Uterus (tissue), 4 donors: ENCODE measurements at places on chromosomes 6 and 20. TPM values are rescaled to one million over a fixed set of nuclear protein-coding genes. Genes with fewer than 3 reads are reported as not detected.

DNA sequence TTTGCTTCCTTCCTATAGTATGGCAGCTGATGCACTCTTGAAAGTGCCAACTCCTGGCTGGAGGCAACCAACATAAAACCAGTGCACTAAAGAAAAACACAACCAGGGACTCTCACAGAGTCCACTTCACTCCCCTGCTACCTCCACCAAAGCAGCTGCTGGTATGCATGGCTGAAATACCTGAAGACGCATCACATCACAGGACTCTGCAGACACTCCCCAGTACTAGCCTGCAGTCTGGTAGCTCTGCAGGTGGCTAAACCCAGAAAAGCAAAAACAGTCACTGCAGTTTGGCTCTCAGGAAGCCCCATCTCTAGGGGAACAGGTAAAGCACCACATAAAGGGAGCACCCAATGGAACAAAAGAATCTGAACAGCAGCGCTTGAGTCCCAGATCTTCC lies 473.0 kb upstream of the SPTLC3 start:
- no peaks in the 10 kb centered on the region for H3K4me1 ChIP-seq
- no peak overlapping the region for H3K4me3 ChIP-seq
- no peaks in the 10 kb centered on the region for H3K27me3 ChIP-seq
- H3K36me3 ChIP-seq = no peaks in the 10 kb centered on the region
- DNase-seq = no peak

- no peak for DNase-seq
- H3K4me1 ChIP-seq = no peaks in the 10 kb centered on the region
- no peaks in the 10 kb centered on the region for H3K27me3 ChIP-seq
- H3K27ac ChIP-seq = peak overlapping the region; percentile 89
- no peaks in the 10 kb centered on the region for H3K36me3 ChIP-seq
Measured at GRCh38 chr20:289693-290083, 862 bp downstream of the C20orf96 start.

GRCh38 chr6:38175786-38176185 lies 356.3 kb downstream of the ZFAND3 start:
- H3K4me3 ChIP-seq = no peak overlapping the region
- no peaks in the 10 kb centered on the region for H3K36me3 ChIP-seq
- no peak overlapping the region for H3K27ac ChIP-seq

DNA sequence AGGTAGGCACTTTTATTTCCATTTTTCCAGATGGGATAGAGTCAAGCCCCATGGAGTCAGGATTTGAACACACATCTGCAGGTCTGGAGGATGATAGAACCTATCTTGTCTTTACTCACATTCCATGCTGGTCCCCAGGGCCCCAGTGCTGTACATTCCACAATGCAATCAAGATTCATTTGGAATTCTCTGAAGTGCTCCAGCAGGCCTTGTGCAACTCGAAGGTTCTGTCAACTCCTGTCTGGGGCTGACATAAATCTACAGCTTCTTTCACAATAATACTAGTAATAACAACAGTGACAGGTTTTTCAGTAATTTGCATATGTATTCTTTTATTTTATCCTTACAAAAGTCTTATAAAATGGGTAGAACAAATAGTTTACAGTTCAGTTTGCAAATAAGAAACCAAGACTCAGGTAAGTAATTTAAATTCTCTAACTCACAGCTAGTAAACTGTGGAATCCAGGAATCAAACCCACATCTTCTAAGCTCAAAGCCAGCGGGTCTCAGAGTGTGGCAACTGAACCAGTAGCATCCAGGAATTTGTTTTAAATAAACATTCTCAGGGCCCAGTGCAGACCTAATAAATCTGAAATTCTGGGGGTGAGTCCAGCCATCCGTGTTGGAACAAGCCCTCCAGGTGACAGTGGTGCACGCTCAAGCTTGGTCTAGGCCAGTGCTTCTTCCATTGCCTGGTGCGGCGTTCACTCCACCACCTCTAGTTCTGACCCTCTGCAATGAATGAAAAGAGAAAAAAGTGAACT lies 137.0 kb upstream of the TNFAIP3 start:
- H3K27ac ChIP-seq = no peak overlapping the region
- no peak for DNase-seq
- no peaks in the 10 kb centered on the region for H3K4me1 ChIP-seq
- no peaks in the 10 kb centered on the region for H3K36me3 ChIP-seq
- H3K4me3 ChIP-seq = no peak overlapping the region
- no peaks in the 10 kb centered on the region for H3K27me3 ChIP-seq

GRCh38 chr6:26012061-26012460 lies 49.5 kb downstream of the TRIM38 start:
- H3K27ac ChIP-seq = no peak overlapping the region
- no peaks in the 10 kb centered on the region for H3K36me3 ChIP-seq
- DNase-seq = no peak
- H3K4me3 ChIP-seq = no peak overlapping the region
- no peaks in the 10 kb centered on the region for H3K27me3 ChIP-seq

DNA sequence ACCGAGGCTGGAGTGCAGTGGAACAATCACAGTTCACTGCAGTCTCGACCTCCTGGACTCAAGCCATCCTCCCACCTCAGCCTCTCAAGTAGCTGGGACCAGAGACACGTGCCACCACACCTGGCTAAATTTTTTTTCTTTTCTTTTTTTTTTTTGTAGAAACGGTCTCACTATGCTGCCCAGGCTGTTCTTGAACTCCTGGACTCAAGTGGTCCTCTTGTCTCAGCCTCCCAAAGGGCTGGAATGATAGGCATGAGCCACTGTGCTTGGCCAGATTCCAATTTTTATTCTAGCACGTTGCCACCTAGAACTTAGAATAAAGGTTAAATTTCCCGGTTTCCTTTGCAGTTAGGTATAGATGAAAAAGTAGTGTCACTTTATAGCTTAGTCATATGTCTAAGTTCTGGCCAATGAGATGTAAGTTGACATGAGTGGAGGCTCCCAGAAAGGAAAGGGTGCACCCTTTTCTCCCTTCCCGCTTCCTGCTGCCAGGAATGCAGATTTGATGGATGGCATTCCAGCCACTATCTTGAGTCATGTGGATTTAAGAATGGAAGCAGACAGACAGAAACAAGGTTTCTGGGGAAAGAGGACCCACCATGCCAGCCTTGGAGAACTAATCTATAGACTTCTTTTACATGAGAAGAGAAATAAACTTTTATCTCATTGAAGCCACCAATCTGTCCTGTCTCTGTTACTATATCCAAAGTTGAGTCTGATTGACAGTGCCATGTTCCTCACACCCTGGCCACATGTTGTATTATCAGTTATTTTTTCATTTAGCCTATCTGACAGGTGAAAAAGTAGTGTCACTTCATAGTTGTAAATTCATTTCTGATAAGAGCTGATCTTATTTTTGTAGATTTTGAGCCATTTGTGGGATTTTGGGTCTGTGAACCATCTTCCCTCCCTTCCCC lies 60.6 kb upstream of the NCOA3 start:
- no peak for DNase-seq
- no peaks in the 10 kb centered on the region for H3K27me3 ChIP-seq
- no peaks in the 10 kb centered on the region for H3K4me1 ChIP-seq
- H3K27ac ChIP-seq = no peak overlapping the region
- no peak overlapping the region for H3K4me3 ChIP-seq
- no peaks in the 10 kb centered on the region for H3K36me3 ChIP-seq

- H3K4me3 ChIP-seq = no peak overlapping the region
- no peak overlapping the region for H3K27ac ChIP-seq
- no peaks in the 10 kb centered on the region for H3K4me1 ChIP-seq
- no peaks in the 10 kb centered on the region for H3K27me3 ChIP-seq
- no peaks in the 10 kb centered on the region for H3K36me3 ChIP-seq
- DNase-seq = no peak
Measured at GRCh38 chr6:52500238-52501129, 76.4 kb downstream of the TRAM2 start.

DNA sequence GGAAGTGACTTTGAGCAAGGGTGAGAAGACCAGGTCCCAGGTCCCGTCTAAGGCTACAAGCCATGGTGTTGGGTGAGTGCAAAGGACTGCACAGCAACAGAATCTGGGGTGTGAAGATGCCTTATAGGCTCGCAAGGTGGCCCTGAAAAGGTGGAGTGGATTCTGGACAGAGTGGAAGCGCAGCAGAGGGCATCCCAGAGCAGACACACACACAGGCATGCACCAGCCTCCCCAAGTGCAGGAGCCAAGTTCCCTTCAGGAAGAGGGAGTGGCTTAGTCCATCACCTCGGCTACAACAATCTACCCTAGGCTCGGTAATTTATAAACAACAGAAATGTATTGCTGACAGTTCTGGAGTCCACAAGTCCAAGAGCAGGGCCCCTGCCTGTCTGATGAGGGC lies 180.1 kb upstream of the PDE10A start:
- no peaks in the 10 kb centered on the region for H3K27me3 ChIP-seq
- no peak for DNase-seq
- no peaks in the 10 kb centered on the region for H3K36me3 ChIP-seq
- peaks cover 6% of the 10 kb centered on the region for H3K4me1 ChIP-seq
- peak overlapping the region; percentile 71 for H3K27ac ChIP-seq

DNA sequence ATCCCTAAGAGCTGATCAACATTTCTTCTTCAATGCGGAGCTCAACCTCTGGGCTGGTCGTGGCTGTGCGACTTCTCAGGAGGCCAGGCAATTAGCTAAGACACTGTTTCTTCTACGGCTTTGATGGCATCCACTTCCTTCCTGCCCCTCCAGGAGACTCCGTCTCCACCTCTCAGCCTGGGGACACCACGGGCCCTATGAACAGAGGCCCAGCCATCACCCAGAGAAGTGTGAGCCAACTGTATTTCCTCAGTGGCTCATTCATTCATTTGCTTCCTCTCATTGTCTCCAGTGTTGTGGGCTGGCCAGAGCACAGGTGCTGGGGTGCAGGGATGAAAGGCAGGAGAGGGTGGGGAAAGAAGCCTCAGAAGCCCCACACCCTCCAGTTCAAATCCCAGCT lies 51.8 kb upstream of the APCDD1L start:
- H3K27ac ChIP-seq = no peak overlapping the region
- no peaks in the 10 kb centered on the region for H3K36me3 ChIP-seq
- no peak overlapping the region for H3K4me3 ChIP-seq
- H3K27me3 ChIP-seq = no peaks in the 10 kb centered on the region

DNA sequence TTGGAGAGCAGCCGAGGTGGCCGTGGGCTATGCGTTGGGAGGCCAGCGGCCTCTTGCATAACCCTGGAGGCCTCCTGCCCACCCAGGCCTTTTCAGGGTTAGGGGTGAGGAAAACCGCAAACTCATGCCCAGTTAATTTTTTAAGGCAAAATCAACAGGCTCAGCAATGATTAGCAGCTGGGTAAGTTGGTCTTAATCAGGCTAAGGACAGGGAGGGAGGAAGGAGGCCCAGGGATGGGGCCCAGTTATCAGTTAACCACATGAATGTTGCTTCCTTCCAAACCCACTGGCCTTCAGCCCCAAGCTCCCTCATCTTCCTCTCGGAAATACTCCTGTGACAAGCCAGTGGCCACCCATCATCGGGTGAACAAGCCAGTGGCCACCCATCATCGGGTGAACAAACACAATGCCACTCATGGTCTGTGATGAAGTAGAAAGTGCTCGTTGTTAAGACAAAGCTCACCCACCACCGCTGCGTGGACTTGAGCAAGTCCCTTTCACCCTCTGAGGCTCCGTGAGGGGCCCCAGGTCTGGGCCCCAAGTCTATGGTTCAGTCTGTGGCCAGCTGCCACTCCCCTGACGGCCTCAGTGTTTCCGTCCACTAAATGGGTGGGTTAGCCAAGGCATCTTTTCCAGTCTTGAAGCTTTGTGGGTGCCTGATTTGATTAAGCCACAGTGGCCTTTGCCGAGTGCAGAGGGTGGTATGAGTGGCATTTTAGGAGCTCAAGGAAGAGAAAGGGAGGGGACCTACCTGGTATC lies 39.4 kb downstream of the HNF4A start:
- no peaks in the 10 kb centered on the region for H3K27me3 ChIP-seq
- DNase-seq = no peak
- H3K36me3 ChIP-seq = no peaks in the 10 kb centered on the region
- H3K27ac ChIP-seq = no peak overlapping the region
- H3K4me1 ChIP-seq = no peaks in the 10 kb centered on the region
- H3K4me3 ChIP-seq = no peak overlapping the region

DNA sequence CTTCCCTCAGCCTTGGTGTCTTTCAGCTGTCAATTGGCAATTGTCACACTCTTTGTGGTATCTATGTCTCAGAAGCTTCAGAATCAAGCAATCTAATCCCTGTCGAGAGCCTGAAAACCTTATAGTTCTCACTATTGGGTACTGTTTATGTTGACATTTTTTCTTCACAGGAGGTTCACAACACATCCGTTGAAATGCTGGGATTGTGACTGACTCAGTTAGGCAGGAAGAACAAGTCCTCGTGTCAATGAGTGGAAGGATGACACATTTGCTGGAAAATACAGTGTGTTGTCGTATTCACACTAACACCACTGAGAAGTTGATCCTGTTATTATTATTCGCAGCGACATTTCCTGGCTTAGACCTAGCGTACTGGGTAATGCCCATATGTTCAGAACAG lies 163.9 kb upstream of the CITED2 start:
- no peak for DNase-seq
- H3K4me1 ChIP-seq = peaks cover 3% of the 10 kb centered on the region
- H3K4me3 ChIP-seq = no peak overlapping the region
- H3K27me3 ChIP-seq = no peaks in the 10 kb centered on the region
- H3K27ac ChIP-seq = no peak overlapping the region
- H3K36me3 ChIP-seq = no peaks in the 10 kb centered on the region

GRCh38 chr6:24253360-24253759 lies 104.5 kb downstream of the DCDC2 start:
- no peaks in the 10 kb centered on the region for H3K4me1 ChIP-seq
- H3K27me3 ChIP-seq = no peaks in the 10 kb centered on the region
- DNase-seq = no peak
- H3K36me3 ChIP-seq = no peaks in the 10 kb centered on the region

GRCh38 chr6:155227046-155227445 lies 36.8 kb upstream of the CLDN20 start:
- H3K4me1 ChIP-seq = no peaks in the 10 kb centered on the region
- H3K4me3 ChIP-seq = no peak overlapping the region
- no peak overlapping the region for H3K27ac ChIP-seq
- H3K36me3 ChIP-seq = no peaks in the 10 kb centered on the region
- DNase-seq = no peak

- no peaks in the 10 kb centered on the region for H3K27me3 ChIP-seq
- no peak overlapping the region for H3K4me3 ChIP-seq
- H3K36me3 ChIP-seq = no peaks in the 10 kb centered on the region
- H3K4me1 ChIP-seq = no peaks in the 10 kb centered on the region
Measured at GRCh38 chr20:16898433-16898832, 150.3 kb downstream of the OTOR start.

Gene APCDD1L
- total RNA-seq = 1.1 TPM

Gene SLC12A5
- 0.35 TPM for total RNA-seq

Gene CALHM4
- not detected for total RNA-seq

Gene COL19A1
- 0.28 TPM for total RNA-seq

Gene ZNF391
- 5.9 TPM for total RNA-seq

Gene PGC
- total RNA-seq = not detected

Gene DNPH1
- total RNA-seq = 23.4 TPM

Gene TRIM10
- not detected for total RNA-seq
